ENCODE measurements at places on chromosomes 5 and 9.

GRCh38 chr9:128192601-128193371 is 1.4 kb upstream of the CIZ1 start:
- peak; percentile 32 for DNase-seq

DNA sequence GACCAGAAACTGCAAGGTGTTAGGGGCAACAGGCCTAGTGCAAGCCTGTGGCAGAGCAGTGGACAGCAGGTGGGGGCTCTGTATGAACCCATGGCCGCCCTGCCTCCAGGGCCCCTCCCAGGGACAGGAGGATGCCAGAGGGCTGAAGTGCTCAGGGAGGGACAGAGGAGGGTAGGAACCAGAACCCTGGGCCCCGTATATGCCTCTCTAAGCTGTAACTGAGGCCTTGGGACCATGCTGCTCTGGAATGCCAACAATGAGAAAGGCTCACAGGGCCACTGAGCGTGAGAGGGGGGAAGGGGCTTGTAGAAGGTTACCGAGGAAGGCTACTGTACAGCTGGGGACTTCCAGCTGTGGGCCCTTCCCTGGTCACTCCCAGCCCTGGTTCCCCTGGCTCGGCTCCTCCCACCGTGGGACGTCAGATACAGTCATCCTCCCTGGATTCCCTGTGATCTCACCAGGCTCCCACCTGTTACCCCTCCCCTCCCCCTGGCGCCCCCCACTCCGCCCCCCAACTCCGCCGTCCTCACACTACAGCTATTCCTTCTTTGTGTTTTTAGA is 21.1 kb downstream of the AQP7 start:
- no peak for DNase-seq

DNA sequence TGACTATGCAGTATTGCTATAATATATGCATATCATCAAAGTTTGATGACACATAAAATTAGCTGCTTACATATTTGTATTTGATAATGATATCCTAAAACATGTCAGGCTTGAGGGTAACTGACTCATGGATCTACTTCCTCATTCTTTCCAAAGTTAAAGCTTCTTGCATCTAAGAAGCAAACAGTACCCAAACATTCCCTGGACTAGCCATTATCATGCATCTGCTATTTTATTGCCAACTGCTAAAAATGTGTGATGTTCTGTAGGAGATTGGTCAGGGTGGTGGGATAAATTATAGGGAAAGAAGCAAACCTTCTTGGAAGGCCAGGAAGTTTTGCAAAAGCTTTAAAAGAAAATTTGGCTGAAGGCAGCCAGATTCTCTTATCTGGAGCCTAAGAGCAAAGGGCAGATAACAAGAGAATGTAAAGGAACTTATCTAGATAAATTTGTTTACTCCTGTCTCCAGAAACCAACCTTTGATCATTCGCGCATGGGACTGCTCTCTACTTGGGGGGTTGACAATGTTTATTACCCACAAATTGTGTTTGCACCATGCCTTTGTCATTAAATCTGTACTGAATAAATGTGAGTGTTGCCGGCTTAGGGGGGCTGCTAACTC is 604.1 kb upstream of the TLE4 start:
- no peak for DNase-seq

GRCh38 chr9:134670042-134670525 is 28.5 kb downstream of the COL5A1 start:
- DNase-seq = no peak

GRCh38 chr5:109411627-109412026 is 1.9 kb upstream of the PJA2 start:
- DNase-seq = no peak

Data from activated T-cell treated with anti-CD3 and anti-CD28 coated beads for 4 hours (primary cell).